C1 segment of cervical spinal cord (tissue), 14 donors: ENCODE measurements at places on chromosomes 6 and 20.

GRCh38 chr6:140572129-140572528 lies 1197.7 kb upstream of the CITED2 start:
- DNase-seq = no peak

DNA sequence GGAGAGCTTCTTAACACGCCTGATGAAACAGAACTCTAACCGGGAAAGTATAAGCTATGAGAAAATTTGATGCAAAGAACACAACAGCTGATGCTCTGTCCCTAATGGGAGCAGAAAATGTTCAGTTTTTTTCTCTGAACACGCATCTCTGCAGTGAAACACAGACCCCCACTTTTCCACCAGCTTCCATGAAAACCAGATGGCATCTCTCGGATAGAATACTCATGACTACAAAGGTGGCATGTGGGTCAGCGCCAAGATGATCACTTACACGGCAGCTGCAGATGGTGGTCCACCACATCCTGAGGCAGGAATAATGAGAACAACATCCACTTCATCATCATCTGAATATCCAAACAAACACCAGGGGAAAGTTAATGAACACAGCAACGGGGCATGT lies 85.2 kb upstream of the CNR1 start:
- DNase-seq = no peak

- no peak for DNase-seq
Measured at GRCh38 chr6:70846207-70846835, 110.5 kb downstream of the B3GAT2 start.

GRCh38 chr6:3843379-3844096 lies 5.6 kb upstream of the FAM50B start:
- no peak for DNase-seq

GRCh38 chr6:35320031-35320410 lies 22.3 kb upstream of the PPARD start:
- no peak for DNase-seq

GRCh38 chr6:31498748-31499147 lies 803 bp downstream of the MICB start:
- DNase-seq = no peak

DNA sequence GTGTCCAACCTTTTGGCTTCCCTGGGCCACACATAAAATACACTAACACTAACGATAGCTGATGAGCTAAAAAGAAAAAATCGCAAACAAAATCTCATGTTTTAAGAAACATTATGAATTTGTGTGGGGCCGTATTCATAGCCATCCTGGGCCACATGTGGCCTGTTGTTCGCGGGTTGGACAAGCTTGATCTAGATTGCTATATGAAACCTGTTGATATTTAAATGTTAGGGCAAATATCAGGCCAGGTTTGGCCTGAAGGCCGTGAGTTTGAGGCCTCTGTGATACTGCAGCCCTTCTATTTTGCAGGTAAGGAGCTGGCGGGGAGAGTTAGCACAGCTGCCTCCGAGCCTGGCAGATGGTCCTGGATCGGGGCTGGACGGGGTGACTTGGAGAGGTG lies 99.0 kb downstream of the CEBPB start:
- no peak for DNase-seq

DNA sequence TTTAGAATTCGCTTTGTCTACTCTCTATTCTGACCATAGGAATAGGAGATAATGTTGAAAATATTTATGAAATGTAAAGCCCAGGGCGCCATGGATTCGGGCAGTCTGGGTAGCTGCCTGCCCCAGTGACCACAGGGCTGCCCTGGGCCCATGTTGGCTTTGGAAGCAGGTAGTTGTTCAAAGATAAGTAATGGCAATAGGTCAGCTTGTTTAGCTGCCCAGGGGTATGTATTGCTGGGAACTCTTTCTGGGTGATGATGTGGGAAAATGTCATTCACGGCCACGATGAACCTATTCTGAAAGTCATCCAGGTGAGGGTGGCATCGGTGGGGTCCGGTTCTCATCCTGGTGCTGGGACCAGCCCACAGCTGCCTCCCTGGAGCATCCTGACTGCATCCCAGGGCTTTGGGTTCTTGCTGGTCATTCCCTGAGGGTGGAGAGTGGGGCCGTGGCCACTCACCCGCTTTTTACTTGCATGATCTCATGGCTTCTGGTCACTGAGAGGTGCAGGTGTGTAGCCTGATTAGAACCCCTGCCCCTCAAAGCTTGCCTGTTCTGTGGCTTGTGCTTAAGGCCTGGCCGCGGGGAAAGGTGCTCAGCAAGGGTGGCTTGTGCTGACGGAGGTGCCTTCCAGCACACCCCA lies 102.8 kb downstream of the ERMARD start:
- no peak for DNase-seq

DNA sequence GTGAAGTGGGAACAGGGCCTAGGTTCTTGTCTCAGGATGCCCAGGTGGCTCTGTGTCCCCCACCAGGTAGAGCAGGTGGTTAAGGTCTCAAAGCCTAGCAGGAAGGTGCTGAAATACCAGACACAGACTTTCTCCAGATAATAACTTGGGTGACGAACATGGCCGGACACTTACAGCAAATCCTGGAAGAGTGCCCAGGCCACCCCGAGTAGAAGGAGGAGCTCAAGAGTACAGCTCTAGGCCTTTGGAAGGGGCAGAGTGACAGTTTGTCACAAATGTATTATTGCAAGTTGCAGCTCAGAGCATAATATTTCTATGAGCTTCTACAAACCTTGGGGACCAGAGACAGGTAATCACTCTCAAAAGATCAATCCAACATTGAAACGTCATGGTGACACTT lies 251.6 kb upstream of the SOX4 start:
- DNase-seq = no peak
